ENCODE measurements at places on chromosomes 6 and 20.
A peak's percentile ranks its signal among the peaks of the same experiment; 100 is the strongest.

DNA sequence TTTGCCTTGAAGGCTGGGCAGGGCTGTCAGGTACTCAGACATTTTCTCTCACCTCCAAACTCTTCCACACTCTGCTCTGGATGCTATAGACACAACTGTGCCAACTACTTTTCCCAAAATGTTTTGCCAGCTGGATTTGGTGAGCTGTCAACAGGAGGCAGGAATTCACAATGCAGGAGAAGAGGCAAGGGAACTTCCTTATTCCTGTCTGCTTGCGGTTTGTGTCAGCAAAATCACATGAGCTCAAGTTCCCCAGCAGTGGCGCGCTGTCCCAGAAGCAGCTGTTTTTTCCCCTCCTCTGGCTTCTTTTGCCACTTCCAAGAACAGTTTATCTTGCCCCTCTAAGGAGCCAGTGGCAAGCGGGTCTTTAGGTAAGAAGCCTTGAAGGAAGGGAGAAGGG is 608.2 kb downstream of the PRKN start:
- DNase-seq = no peak

DNA sequence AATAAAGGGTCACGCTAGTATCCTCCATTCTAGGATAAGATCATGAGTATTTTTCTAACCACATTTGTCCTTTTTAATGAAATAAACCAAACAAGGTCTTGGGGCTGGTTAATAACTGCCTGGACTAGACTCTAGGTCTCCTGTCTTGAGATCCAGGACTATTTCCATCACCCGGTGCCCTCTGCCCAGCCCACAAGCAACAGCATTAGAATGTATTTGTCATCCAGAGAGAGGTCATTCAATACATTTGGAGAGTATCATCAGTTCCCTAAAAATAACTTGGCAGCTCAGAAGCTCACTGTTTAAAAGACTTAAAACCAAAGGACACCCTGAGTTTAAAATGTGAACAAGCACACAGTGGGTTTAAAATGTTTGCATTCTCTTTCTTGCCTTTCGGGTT is 4.4 kb upstream of the RBM24 start:
- no peak for DNase-seq

GRCh38 chr6:85015396-85015990 is 251.1 kb upstream of the TBX18 start:
- peak; percentile 63 for DNase-seq

GRCh38 chr6:136897071-136897470 is 25.0 kb upstream of the SLC35D3 start:
- no peak for DNase-seq

Data from lung microvascular endothelial cell (primary cell).